ENCODE measurements at places on chromosomes 3 and 15.
A peak's percentile ranks its signal among the peaks of the same experiment; 100 is the strongest.

- peak; percentile 23 for DNase-seq
Observed at GRCh38 chr15:57732526-57733331, 26.2 kb downstream of the POLR2M start.

GRCh38 chr3:4985330-4986174 is 6.3 kb downstream of the BHLHE40 start:
- no peak for DNase-seq

DNA sequence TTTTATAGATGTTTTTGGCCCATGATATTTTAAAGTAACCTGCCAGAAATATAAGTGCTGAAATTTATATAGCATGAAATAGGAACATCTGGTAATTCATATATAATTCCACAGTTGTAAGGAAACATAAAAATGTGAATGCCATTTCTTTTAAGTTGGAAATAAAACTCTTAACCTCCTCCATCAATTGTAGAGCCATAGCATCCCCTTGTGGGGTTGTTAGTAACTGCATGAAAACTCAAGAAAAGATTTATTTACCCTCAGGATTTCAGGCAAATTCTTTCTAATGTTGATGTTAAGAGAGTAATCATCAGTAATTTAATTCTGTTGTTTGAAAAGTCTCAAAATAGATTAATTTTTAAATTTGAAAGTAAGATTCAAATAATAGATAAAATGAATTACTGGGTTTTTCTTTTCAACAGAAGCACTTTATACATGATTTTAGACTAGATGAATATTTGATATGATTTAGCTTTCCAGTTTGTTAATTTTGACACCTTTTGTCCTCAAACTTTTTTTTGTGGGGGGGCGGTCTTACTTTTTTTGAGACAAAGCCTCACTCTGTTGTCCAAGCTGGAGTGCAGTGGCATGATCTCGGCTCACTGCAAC is 74.7 kb downstream of the RASA2 start:
- peak; percentile 74 for DNase-seq

DNA sequence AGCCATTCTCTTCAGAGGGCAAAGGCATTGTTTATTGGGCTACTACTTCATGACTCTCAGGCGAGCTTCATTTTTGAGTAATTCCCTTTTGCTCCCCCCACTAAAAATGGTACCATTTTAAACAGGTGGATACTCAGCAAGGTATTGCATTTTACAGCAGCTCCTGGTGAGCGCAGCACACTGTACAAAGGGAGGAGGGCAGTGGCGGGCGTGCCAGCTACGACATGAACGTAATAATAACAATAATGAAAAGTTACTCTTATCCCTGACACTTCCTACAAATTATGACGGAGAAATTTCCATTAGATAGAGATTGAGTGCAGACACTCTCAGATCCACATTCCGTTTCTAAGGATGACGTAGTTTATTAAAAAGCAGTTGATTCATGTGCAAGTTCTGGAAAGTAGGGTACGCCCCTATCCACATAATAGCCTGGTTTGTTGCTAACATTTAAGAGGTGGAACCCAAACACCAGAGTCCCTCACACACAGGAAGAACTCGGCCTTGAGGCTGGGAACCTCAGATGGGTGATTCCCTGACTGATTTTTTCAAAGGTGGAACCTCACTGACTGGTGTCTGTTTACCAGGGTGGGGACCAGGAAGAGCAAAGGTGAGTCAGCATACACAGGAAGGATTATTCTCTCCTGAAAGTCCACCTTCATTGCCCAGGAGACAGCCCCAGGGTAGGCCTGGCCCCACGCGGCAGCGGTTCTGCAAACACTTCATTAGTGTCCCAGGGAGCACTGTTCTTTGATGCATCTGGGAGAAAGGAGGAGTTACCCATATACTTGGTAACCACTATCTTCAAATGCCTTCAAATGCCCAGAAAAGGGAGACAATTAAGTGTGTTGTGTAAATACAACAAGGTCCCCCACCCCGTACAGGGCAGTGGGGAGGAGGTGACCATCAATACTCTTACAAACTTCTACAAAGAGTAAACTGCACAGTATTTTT is 69.9 kb downstream of the LDHAL6B start:
- no peak for DNase-seq

DNA sequence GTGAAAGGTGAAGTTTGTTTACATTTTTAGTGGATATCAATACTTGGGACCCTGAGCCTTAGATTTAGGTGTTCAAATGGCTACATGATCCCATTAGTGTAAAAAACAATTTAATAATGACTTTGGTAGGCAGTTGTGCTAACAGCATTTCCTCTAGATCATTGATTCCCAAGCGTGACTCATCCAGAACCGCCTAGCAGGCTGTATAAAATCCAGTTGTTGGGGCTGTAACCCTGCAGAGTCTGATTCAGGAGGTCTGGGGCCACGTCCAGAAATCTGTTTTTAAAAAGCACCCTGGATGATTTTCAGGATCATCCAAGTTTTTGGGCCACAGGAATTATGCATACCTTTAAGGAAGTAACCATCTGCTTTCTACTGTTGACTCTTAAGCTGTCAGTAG is 156.4 kb downstream of the TP63 start:
- DNase-seq = no peak

DNA sequence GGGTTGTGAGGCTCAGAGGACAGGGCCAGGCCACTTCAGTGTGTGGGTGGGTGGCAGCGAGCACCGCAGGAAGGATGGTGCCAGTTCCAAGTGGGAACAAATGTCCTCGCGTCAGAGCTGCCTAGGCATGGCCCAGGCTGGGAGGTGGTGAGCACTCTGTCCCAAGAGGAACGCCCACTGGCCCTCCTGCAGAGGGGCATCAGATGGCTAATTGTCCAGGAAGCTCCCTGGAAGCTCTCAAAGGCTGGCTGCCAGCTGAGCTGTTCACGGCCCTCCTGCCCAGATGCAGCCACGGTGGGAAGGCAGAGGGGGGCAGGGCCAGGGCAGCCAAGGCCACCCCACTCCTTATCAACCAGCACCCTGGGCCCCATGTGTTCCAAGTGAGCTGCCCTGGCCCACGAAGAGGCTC is 55.2 kb downstream of the IQSEC1 start:
- peak; percentile 88 for DNase-seq

DNA sequence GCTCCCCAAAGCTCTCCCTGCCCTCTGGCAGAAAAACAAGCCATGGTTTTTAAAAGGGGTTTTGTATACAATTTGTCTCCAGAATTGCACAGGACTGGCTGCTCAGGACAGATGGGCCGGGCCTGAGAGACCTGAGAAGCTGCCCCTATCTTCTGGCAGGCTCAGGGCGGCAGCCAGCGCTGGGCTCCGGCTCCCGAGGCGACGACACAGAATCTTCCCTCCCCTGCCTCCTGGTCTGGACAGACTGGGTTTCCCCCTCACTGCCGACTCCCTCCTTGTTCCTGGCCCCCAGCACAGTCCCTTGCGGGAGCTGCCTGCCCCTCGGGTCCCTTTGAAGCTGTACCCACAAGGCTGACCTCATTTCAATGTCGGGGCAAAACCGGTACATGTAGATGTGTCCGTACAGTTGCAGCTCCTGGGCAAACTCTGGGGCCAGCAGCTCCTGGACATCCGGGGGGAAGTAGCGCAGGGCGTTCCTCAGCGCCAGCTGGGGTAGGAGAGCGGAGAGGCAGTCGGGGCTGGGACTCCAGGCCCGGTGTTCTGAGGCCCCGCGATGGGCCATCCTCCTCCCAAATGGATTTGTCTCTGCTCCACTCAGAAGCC is 7.2 kb downstream of the UROC1 start:
- no peak for DNase-seq

- DNase-seq = no peak
Observed at GRCh38 chr15:95266451-95267061, 1035.2 kb downstream of the MCTP2 start.

GRCh38 chr15:74402337-74402841 is 31.4 kb downstream of the SEMA7A start:
- no peak for DNase-seq

DNA sequence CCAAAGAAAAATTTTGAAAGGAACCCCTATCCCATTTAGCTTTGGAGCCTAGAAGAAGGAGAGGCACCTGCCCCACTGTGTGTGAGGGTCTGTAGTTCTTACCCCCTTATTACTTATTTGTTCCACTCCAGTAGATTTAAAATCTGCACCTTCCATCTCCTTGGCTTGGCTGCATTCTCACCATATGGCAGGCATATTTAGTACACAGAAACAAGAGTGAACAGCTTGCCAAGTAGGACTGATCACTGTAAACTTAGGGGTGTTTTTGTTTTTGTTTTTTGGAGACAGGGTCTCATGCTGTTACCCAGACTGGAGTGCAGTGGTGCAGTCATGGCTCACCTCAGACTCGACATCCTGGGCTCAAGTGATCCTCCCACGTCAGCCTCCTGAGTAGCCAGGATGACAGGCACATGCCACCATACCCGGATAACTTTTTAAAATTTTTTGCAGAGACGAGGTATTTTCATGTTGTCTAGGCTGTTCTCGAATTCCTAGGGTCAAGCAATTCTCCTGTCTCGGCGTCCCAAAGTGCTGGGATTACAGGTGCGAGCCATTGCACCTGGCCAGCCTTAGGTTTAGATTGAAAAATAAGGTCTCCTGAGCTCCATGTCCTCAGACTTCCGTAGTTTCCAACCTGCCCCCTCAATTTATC is 14.1 kb upstream of the ANXA2 start:
- no peak for DNase-seq
